Tibial nerve (tissue), 4 donors: ENCODE measurements at places on chromosomes 13 and 19.

DNA sequence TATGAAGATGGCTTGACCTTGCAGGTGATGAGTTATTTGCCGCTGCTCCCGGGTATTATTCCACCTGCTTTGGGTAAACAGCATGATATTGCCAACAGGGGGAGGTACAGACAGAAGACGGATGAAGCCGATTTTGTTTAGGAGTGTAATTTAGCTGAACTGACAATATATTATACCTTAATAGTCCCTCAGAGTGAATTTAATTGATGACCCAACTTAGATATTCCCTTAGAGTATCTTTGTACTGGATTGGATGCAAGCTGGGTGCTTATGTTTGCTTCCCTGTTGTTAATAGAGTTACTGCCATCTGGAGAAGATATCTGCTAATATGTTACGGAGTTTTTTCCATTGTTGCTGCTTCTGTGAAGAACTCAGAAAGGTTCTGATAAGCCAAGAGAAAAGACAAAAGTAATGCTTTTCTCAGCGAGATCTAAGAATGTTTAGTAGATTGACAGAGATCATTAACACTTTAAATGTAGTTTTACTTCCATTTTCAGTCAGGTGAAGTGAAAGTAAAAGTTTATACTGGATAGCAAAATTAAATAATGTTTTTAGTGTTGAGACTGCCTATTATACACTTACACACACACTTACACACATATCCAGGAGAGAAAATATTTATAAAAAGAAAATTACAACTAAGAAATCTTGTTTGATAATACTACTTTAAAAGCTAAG lies 2220.8 kb upstream of the PCDH20 start:
- no peak for DNase-seq

DNA sequence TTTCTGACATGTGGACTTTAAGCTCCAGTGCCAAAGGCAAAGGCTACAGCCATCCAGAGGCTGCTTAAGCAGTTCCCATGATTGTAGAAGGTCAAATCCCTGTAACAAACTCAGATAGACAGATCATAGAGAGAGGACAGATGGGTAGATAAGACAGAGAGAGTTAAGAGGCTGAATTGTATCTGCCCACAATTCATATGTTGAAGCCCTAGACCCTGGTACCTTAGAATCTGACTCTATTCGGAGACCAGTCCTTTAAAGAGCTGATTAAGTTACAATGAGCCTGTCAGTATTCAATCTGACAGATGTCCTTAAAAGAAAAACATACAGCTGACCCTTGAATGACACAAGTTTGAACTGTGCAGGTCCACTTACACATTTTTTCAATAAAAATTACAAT lies 115.2 kb downstream of the RAP2A start:
- DNase-seq = no peak

GRCh38 chr13:98240135-98240534 lies 63.1 kb upstream of the RNF113B start:
- no peak for DNase-seq

GRCh38 chr13:95059306-95059705 lies 241.9 kb downstream of the ABCC4 start:
- no peak for DNase-seq

GRCh38 chr19:14114854-14115253 lies 2.7 kb downstream of the PRKACA start:
- DNase-seq = no peak

DNA sequence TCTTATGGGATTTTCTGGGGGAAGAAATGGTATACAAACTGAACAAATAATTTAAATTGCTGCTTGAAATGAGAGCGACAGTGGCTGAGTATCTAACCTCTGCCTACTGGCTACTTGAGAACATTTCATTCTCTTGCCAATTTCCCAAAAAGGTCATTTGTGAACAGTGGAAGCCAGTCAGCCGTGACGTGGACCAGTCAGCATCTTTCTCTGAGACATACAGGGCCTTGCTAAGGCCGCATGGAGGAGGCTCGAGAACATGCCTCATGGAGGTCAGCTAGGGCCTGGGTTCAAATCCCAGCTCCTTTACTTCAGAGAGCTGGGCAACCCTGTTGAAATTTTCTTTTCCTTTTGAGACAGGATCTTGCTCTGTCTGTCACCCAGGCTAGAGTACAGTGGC lies 20.3 kb downstream of the ZC3H4 start:
- DNase-seq = no peak

GRCh38 chr13:97136418-97136817 lies 85.7 kb upstream of the MBNL2 start:
- DNase-seq = no peak

GRCh38 chr19:43457809-43458208 lies 7.6 kb downstream of the LYPD3 start:
- DNase-seq = no peak

DNA sequence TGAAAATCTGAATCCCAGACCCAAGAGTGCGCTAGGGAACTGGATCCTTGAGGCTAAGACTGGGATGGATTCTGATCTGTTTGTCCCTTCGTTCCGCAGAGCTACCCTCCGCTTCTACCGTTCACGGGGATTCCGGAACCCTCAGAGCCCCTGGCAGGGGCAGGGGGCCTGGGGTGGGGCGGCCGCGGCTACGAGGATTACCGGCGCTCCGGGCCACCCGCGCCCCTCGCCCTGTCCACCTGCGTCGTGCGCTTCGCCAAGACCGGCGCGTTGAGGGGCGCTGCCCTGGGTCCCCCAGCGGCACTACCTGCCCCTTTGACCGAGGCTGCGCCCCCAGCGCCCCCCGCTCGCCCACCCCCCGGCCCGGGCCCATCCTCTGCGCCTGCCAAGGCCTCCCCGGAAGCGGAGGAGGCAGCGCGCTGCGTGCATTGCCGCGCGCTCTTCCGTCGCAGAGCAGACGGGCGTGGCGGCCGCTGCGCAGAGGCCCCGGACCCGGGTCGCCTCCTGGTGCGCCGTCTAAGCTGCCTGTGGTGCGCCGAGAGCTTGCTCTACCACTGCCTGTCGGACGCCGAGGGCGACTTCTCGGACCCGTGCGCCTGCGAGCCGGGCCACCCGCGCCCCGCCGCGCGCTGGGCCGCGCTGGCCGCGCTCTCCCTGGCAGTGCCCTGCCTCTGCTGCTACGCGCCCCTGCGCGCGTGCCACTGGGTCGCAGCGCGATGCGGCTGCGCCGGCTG lies 7.1 kb downstream of the SPRED3 start:
- no peak for DNase-seq

- no peak for DNase-seq
Measured at GRCh38 chr13:104650431-104650830, 1584.2 kb upstream of the SLC10A2 start.

DNA sequence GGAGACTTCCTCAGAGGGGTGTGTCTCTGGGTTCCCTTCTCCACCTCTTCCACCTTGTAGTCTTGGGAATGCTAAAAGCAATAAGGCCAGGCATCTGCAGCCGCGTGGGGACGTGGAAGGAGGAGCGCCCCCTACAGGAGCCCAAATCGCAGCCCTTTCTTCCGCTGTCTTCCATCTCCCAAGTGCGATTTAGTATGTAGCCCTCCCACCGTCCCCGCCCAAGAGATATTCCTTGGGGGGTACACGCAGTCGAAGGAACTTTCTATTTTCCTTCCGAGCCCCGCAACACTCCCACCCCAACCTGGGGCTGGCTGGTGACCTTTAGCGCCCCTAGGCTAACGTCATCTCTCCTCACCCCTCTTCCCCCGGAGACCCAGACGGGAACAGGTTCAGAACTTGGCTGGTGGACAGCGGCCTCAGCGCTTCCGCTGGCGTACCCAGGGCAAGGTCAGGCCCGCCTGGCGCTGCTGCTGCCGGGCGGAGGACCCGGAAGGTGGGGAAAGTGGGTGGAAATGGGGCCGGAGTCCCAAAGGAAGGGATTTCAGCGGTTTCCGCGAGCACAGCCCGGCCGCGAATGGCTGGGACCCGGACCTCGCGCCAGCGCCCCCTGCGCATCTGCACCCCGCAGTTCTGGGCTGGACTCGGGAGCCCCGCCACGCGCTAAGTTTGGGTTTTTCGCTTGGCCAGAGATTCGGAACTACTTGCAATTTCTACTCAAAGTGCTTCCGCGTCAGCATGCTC lies 2.1 kb upstream of the PCDH8 start:
- DNase-seq = peak; percentile 54

GRCh38 chr19:35320065-35320713 lies 8.8 kb upstream of the CD22 start:
- DNase-seq = no peak

GRCh38 chr19:44003461-44004009 lies 778 bp downstream of the ZNF230 start:
- no peak for DNase-seq

- DNase-seq = no peak
Measured at GRCh38 chr13:36519432-36519831, 87.1 kb downstream of the CCNA1 start.

GRCh38 chr13:65530688-65531087 lies 1699.4 kb downstream of the PCDH9 start:
- no peak for DNase-seq

DNA sequence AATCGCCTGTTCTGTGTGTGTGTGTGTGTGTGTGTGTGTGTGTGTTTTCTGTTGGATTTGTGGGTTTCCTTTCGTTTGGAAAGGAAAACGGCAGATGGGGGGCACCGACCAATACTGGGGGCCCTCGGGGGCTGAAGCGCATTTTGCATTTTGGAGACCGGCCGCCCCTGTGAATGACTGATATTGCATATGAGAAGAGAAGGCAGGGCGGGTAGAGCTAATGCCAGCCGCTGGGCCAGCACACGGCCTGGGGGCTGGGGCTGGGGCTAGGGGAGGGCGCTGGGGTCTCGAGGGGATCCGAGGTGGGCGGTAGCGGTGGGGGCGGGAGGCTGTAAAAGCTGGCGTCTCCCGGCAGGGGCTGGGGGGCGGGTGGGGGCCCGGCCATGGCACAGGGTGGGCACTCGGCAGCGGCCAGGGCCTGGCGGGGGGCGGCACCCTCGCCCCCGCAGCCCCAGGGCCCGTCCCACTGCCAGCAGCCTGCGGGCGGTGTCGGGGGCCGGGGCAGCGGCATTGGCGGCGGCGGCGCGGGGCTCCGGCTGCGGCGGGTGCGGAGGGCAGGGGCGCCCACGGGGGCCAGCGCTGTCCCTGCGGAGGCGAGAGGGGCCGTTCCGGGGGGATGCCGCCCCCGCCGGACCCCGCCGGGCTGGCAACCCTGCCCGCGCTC lies 11.2 kb downstream of the ANO8 start:
- DNase-seq = no peak

GRCh38 chr13:107545946-107546502 lies 669.3 kb downstream of the LIG4 start:
- no peak for DNase-seq

- DNase-seq = no peak
Measured at GRCh38 chr13:112449545-112449930, 73.4 kb downstream of the SPACA7 start.

DNA sequence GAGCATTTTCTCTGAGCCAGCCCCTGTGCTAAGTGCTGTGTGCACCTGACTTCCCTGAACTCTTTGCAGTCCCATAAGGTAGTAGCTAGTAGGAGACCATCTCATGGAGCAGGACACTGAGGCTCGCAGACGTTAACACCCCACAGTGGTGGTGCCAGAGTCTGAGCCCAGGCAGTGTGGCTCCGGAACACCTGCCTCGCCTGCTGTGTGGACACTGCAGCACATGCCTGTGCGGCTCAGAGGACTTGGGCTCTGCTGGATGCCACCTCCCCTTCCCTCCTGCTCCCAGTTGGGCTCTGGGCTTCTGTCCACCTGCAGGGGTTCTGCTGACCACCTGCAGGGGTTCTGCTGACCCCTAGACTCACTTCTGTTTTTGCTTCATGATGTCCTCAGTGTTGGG lies 27.0 kb upstream of the SIGLEC11 start:
- DNase-seq = no peak

DNA sequence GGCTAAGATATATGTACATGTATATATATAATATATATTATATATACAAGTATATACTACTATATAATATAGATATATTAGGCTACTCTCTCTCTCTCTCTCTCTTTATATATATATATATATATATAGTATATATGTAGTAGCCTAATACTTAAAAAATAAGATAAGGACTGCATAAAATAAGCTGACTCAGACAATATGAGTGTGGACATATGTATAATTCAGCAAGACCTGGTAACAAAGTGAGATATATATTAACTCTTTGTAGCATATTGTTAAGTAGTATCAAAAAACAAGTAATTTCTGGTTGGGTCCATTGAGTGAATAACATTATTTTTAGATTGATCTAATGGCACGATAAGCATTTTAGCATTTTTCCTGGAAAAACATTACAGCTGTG lies 509.0 kb downstream of the GPC5 start:
- DNase-seq = no peak

DNA sequence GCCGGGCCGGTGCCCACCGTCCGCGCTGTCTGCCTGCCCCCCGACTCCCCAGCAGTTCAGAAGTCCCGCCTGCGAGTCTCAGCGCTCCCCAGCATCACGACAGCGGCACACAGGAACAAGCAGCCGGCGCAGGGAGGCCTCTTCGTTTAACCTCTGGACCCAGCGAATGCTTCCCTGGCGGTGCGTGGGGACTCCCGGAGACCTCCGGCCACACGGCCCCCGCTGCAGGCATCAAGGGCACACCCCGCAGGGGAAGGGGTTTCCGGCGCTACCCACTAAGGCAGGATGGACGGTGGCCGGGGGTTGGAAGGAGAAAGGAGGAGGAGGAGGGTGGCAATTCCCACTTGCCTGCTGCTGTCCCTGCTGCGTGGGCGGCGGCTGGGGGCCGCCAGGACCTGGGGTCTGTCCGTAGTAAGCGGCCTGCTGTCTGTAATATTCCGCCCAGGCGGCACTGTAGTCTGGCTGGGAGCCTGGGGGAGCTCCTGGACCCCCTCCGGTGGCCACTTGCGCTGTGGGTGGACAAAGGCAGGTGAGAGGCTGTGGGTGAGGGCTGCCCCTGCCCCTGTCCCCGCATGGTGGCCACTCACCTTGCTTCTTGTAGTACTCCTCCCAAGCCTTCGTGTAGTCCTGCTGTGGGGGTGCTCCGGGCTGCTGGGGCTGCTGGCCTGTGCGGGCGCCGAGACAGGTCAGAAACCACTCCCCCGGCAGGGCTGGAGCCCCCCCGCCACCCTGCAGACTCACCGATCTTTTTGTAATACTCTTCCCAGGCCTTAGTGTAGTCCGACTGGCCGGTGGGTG lies 9.6 kb downstream of the KHSRP start:
- no peak for DNase-seq

DNA sequence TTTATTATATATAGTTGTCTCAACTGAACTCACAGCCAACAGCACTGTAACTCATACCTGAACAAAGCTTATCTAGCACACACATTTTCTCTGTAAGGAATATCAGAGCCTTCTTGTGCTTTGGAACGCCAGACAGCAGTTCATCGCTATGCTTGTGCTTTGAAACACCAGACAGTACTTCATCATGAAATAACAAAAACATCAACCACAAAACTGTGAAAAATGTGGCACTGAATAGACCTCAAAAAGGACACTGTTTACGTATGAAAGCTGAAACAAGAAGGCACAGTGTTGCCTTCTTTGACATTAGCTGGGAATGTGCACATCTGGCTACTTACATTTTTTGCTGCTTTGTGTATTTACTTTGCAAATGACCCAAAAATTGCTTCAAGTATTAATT lies 160.2 kb downstream of the PDS5B start:
- DNase-seq = no peak

- DNase-seq = no peak
Measured at GRCh38 chr13:39269411-39269810, 231.2 kb downstream of the NHLRC3 start.

GRCh38 chr19:41577144-41577830 lies 1.3 kb downstream of the CEACAM21 start:
- DNase-seq = no peak

GRCh38 chr13:106651442-106651841 lies 83.5 kb upstream of the ARGLU1 start:
- no peak for DNase-seq
